OCI-LY7 (cell line): ENCODE measurements at places on chromosomes 7 and 10.

GRCh38 chr7:23208316-23208715 lies 26.5 kb downstream of the NUP42 start:
- no peak for DNase-seq

DNA sequence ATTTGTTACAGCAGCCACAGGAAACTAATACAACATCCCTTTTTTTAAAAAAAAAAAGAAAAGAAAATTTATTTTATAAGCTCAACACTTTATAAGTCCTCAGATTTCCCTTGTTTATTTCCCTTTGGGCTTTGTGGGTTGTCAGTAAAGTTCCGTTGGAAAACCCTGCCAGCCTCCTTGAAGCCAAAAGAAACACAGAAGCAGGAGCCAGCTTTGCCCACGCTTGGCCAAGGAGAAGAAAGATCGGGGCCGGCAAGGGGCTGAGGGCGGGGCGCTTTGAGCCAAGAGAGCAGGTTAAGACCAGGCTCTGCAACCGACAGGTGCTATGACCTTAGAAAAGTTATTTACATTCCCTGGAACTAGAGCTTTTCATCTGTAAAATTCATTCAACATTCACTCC lies 72.7 kb downstream of the RGS10 start:
- DNase-seq: no peak

- DNase-seq: no peak
Measured at GRCh38 chr10:86266446-86267242, 100.0 kb downstream of the GRID1 start.

GRCh38 chr10:132328106-132328505 lies 3.9 kb upstream of the LRRC27 start:
- no peak for DNase-seq

GRCh38 chr7:137669706-137670105 lies 177.1 kb downstream of the DGKI start:
- no peak for DNase-seq

- DNase-seq: peak; percentile 49
Measured at GRCh38 chr7:24898691-24899090, 81.3 kb downstream of the OSBPL3 start.

DNA sequence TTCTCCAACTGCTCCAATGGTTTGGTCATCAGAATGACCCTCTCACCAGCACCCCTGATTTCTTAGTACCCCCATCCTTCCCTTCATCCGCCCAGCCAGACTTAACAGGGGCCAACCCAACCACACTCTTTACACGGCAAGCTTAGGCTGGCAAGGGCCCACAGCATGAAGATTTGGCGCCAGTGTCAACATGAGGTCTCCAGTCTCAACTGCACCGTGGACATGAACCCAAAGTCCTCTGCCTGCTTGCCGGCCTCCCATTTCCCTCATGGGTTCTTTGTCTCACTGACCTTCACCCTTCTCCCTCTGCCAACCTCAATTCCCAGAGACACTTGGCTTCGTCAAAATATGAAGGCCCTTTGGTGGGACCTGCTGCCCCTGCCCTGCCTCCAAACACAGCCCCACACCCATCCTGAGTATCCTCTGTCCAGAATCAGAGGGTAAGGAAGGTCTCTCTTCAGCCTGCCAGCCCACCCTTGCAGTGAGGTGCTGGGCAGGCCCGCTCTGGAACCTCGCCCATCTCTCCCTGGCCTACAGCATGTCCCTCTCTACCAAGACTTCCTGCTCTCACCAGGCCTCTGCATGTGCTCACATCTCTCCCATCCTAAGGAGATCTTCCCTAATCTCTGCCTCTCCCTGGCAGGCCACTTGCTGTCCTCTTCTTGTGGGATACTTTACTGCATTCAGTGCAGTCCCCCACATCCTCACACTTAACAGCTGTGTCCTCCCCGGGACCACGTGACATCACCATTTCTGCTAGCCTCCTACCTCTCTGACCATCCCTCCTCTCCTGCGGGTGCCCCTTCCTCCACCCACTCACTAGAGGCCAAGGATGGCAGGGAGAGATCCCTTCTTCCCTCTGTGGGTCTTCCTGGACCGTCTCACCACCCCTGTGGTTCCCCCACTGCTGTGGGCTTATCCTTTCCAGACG lies 91.7 kb upstream of the ZMIZ1 start:
- no peak for DNase-seq

DNA sequence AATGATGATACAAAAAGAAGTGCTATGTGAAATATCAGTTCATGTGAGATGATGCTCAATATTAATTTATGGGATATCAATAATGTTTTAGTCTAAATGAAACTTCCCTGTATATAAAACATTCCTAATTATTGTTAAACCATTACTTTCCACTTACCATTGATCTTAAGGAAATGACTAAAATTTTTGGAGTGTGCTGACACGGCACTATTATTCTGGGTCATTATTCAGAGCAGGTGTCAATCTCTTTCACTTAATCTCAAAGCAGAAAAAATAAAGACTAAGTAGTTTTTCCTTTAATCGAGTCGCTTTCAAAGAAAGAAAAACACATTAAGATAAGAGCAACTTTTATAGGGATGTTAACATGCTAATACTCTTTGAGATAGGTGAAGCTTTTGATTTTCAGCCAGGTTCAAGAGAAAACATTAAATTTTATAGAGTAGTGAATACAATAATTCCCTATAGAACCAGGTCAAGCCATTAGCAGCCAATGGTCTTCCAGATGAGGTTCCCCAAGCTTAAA lies 11.4 kb upstream of the CREB5 start:
- no peak for DNase-seq

DNA sequence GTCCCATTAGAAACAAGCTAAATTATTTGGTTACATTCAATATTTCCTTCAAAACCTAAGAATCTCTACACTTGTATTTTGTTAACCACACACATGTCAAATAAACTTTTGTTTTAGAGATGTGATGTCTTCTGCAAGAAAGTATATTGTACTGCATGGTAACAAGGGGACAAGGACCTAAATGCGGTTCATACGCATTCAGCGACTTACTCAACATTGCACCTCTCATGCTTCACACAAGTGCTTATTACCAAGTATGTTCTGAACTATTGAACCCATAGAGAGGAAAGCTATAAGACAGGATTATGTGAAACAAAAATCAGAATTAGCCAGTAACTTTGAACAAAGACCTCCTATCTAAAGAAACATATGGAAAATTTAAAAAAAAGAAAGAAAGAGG lies 68.3 kb downstream of the CREB5 start:
- no peak for DNase-seq

GRCh38 chr7:43136064-43136463 lies 23.6 kb downstream of the HECW1 start:
- peak; percentile 60 for DNase-seq

- no peak for DNase-seq
Measured at GRCh38 chr10:130138479-130138866, 2.3 kb downstream of the GLRX3 start.

- peak; percentile 95 for DNase-seq
Measured at GRCh38 chr7:136359333-136359903, 382.3 kb upstream of the MTPN start.

- DNase-seq: no peak
Measured at GRCh38 chr7:5041047-5041446, 4.6 kb upstream of the RBAK start.

DNA sequence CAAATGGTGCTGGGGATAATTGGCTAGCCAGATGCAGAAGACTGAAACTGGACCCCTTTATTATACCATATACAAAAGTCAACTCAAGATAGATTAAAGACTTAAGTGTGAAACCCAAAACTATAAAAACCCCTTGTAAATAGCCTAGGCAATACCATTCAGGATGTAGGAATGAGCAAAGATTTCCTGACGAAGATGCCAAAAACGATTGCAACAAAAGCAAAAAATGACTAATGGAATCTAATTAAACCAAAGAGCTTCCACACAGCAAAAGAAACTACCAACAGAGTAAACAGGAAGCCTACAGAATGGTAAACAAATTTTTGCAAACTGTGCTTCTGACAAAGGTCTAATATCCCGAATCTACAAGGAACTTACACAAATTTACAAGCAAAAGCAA lies 30.9 kb upstream of the PLXDC2 start:
- DNase-seq: no peak

DNA sequence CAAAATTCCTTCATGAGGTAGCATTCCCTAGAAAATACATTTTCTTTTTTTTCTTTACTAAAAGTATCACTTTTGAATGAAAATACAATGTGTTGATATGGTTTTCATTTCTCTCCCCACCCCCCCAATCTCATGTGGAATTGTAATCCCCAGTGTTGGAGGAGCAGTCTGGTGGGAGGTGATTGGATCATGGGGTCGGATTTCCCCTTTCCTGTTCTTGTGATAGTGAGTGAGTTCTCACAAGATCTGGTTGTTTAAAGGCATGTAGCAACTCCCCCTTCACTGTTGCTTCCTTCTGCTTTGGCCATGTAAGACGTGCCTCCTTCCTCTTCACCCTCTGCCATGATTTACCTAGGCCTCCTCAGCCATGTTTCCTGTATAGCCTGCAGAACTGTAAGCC lies 790.3 kb upstream of the KCND2 start:
- no peak for DNase-seq

GRCh38 chr10:46309511-46310142 lies 22.8 kb downstream of the ANTXRL start:
- DNase-seq: no peak

DNA sequence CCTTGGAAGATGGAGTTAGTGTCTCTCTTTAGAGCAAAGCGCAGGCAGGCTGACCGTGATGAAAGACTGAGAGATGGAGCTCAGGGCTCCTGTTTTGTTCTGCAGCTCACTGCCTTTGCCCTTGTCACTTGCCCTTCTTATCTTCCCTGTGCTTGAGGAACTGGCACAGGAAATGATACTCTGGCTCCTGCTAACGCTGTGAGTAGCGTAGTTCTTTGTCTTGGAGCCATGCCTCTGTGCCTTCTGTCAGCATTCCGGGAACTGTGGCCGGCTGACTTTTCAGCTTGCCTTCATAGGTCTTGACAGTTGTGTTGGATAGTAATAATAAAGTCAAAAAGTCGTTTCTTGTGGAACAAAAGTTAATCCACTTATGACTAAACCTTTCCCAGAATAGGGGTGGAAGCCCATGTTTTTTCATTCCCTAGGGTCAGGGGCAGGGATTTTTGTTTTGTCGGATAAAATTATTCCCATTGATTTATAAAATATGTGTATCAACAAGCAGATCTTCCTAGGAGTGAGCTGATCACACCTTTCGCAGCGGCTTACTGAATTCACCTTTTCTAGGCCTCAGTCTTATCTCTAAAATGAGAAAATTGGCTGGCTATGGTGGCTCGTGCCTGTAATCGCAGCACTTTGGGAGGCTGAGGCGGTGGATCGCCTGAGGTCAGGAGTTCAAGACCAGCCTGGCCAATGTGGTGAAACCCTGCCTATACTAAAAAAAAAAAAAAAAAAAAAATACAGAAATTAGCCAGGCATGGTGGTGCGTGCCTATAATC lies 16.6 kb upstream of the TMEM236 start:
- DNase-seq: no peak

- DNase-seq: no peak
Measured at GRCh38 chr10:128549101-128549608, 422.9 kb upstream of the MKI67 start.

GRCh38 chr7:31432836-31433340 lies 81.0 kb upstream of the ITPRID1 start:
- DNase-seq: no peak

- DNase-seq: peak; percentile 69
Measured at GRCh38 chr10:124092860-124093773, at the start of gene CHST15. TSS of gene CHST15 (minus strand) at chr10:124093598. CDS start at chr10:124046212, 47,386 bp downstream.

DNA sequence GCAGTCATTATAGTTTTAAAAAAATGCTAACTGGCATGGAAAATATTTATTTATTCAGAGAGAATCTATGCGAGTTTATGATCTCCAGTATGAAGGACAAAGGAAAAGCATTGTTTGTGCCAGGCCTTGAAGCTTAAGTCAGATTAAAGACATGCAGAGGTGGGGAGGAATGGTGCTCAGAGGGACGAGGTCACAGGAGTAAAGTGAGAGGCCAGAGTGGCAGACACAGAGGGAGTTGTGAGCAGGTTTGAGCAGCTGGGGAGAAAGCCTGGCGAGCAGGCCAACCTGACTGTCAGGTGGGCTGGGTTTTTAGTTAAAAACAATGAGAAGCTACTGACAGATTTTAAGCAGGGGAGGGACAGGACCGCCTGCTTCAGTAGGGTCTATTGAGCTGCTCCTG lies 6.8 kb upstream of the CCNY start:
- DNase-seq: no peak

- DNase-seq: no peak
Measured at GRCh38 chr10:108252771-108253170, 1088.3 kb upstream of the SORCS1 start.

GRCh38 chr10:65660006-65660405 lies 1265.8 kb upstream of the LRRTM3 start:
- no peak for DNase-seq

GRCh38 chr10:128009372-128010126 lies 102.6 kb downstream of the PTPRE start:
- no peak for DNase-seq

GRCh38 chr10:123879606-123880257 lies 11.9 kb downstream of the CPXM2 start:
- no peak for DNase-seq

- no peak for DNase-seq
Measured at GRCh38 chr7:46651070-46651469, 730.0 kb upstream of the IGFBP3 start.

DNA sequence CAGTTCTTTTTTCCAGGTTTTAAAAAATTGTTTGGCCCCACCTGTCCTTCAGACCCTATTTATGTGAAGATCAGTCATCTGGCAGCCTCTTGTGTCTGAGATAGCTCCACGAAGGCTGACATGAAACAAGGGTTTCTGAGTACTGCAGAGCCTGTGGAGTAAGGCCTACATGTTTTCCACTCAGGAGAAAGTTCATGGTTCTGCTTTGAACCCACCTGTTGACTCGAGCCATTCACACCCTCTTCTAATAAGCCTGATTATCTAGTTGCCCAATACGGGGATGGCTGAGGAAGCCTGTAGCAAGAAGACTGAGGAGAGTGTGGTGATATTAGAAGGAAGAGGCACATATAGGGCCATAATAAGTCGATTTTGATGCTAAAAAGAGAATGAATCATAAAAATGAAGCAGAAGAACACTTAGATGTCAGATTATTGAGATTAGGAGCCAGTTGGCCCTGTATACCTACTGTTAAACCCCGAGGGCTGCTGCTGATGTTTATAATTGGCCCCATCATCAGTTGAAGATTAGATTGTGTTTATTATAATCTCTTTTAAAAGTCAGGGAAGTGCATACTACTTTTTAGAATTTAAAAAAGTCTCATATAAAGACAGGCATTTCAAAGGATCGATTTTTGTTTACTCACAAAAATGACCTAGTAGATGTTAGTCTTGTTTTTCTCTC lies 109.4 kb downstream of the CDK14 start:
- DNase-seq: no peak

GRCh38 chr7:41275255-41275654 lies 427.6 kb downstream of the INHBA start:
- no peak for DNase-seq

DNA sequence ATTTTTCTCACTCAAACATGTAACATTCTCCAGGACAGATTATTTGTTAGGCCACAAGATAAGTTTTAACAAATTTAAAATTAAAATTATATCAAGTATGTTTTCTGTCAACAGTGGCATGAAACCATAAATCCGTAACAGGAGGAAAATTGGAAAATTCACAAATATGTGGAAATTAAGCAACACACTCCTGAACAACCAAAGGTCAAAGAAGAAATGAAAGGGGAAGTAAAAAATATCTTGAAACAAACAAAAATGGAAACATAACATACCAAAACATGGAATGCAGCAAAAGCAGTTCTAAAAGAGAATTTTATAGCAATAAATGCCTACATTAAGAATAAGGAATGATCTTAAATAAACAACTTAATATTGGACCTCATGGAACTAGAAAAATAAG lies 147.3 kb downstream of the ZEB1 start:
- DNase-seq: no peak

GRCh38 chr10:95321554-95322301 lies 30.9 kb upstream of the PDLIM1 start:
- no peak for DNase-seq

GRCh38 chr10:71478173-71478572 lies 81.5 kb downstream of the CDH23 start:
- no peak for DNase-seq
